Nephron progenitor cell (in vitro differentiated cells): ENCODE measurements at places on chromosomes 2 and 18.

- DNase-seq, result no peak
Observed at GRCh38 chr2:65031341-65032018, 24.7 kb upstream of the CEP68 start.

DNA sequence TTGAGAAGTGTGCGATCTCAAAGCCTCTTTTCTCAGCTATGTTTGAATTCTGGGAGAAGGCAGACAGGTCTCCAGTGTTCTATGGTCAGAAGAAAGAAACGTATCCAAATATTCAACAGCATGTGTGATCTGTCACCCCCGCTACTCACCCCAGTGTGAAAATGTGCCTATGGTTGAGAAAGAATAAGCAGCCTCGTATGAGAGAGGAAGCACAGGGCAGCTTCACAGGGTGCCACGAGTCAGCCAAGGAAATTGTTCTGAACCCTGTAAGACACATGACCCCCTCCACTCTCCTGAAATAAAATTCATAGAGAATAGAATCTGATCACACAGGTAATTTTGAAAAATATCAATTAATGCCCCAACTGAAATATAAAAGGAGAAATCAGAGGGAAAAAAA is 8.0 kb upstream of the SF3B1 start:
- DNase-seq, result no peak

- peak; percentile 58 for DNase-seq
Observed at GRCh38 chr2:170770008-170770605, at the start of gene ERICH2. TSS of gene ERICH2 (plus strand) at chr2:170770378. CDS start at chr2:170770682, 304 bp downstream.

DNA sequence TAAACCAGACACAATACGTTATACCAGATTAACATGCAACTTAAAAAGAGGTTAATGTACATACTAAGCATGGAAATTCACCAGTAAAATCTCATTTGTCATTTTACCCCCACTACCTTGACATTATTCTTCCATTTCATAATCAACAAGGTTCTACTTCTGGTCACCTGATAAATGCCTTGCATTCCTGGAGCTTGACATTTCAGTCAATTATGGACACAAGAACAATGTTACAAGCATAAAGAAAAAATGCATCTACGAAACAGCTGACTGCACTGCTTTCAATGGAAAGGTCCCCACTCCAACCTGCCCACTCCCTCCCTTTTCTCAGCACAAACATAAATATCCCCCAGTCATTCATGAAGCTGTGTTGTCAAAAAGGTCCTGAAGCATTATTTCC is 31.4 kb downstream of the ARL5A start:
- DNase-seq, result no peak

GRCh38 chr2:45922577-45922988 is 271.1 kb downstream of the PRKCE start:
- DNase-seq, result no peak

GRCh38 chr2:188444106-188444835 is 152.6 kb downstream of the GULP1 start:
- no peak for DNase-seq

- no peak for DNase-seq
Observed at GRCh38 chr2:31475692-31476091, 61.1 kb upstream of the XDH start.

DNA sequence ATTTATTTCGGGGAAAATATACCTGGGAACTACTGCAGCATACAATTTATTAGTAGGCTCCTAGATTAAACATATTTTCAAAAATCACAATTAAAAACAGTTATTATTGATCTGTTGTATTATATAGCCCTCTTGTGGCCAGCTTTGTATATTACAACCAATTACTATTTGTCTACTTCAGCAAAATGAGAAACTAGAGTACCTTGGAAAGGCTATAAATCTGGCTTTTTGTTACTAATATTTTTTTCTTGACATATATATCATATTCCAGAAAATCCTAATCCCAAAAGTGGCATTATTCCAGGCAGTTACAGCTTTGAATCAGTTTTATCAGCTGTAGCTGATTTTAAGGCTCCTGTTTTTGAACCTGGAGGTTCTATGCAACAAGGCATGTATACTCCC is 101.2 kb downstream of the UBR3 start:
- no peak for DNase-seq

- no peak for DNase-seq
Observed at GRCh38 chr2:226829721-226830631, 5.9 kb upstream of the RHBDD1 start.

- no peak for DNase-seq
Observed at GRCh38 chr2:223744580-223744979, 92.8 kb downstream of the AP1S3 start.

DNA sequence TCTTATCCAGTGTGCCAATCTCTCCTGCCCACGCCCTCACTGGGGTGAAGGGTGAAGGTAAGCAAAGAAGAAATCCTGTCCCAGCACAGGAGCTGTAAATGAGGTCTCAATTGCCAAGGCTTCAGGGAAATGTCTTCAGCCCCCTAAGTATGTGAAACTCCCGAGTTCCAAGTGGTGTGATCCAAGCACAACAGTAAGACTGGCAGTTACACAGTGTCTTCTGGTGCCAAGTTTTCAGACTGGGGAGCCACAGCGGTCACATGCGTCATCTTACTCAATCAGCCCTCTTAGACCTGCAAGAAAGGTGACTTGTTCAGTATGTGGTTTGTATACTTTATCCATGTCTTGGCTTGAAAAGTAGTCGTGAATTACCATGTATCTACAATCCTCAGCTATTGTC is 55.0 kb upstream of the SPRED2 start:
- no peak for DNase-seq
